ENCODE measurements at places on chromosomes 5 and 9.

DNA sequence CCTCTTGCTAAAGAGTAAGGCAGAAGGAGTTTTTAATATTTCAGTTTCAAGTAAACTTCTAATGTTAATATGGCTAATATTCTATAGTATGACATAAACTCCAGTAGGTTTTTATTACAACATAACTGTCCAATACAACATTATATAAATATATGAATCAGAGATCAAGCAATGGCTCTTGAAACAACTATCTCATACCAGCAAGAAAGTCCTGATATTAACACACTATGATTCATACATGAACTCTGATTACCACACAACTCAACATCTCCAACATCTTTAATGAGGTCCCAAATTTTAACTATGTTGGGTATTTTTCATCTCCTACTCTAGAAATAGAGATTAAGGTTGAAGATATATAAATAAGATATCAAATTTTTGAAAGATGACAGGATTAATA lies 878.3 kb downstream of the TLE1 start:
- DNase-seq: no peak

DNA sequence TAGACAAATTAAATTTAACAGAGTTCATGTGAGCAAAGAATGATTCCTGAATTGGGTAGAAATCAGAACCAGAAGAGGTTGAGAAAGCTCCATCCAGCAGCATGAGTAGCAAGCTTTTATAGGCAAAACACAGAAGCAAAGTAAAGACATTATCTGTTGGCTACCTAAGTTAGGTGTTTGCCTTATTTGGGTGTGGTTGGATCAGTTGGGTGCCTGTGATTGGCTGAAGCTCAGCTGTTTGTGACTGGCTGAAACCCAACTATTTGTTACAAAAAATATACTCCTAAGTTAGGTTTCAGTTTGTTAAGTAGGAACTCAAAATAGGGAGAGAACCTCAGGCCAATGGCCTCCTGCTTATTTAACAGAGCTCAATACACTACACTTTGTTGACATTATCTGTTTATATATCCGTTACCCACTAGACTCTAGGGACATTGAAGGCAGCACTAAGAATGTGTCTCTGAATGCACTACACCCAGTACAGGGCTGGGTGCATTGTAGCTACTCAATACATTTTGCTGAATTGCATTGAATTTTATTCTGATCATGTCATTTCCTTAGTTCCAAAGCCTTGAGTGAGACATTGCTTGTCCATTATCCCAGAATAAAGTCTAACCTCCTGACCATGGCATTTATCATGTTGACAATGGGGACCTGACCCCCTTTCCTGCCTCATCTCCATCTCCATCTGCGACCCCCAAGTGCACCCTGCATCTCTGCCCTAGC lies 98.7 kb downstream of the CCDC192 start:
- DNase-seq: no peak

- DNase-seq: no peak
Observed at GRCh38 chr5:138770977-138771376, 17.8 kb downstream of the CTNNA1 start.

GRCh38 chr9:123316053-123316718 lies 39.8 kb upstream of the CRB2 start:
- DNase-seq: no peak

DNA sequence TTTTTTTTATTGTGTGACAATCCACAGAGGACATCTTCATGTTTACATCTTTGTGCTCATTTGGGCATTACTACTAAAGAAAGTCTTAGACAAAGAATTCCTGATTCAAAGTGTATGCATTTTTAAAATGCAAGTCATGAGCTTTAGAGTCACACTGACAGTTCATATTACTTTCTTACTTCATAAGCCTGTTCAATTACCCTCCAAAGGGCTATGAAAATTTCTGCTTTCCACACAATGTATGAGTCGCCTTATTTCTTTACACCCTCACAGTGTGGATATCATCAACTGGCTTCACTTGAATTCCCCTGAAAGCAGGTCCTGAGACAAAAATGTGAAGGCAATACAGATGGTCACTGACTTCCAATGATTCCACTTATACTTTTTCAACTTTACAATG lies 280.4 kb upstream of the PTGER4 start:
- no peak for DNase-seq

DNA sequence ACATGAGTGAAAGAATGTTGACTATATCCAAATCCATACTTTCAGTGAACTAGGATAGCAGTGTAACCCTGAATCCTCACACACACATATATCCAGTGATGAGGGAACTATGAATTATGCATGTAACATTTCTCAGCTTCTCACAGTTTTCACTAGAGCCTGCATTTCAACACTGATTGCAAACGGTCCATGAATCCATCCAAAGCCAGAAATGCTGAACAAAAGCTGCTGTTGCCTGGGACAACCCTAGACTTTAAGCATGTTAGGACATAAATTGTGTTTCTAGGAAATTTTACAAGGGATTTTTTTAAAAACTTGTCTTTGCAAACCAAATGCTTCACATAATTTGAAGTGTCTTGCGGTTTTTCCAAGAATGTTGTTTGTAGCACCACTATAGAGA lies 2010.0 kb upstream of the WWC1 start:
- no peak for DNase-seq

DNA sequence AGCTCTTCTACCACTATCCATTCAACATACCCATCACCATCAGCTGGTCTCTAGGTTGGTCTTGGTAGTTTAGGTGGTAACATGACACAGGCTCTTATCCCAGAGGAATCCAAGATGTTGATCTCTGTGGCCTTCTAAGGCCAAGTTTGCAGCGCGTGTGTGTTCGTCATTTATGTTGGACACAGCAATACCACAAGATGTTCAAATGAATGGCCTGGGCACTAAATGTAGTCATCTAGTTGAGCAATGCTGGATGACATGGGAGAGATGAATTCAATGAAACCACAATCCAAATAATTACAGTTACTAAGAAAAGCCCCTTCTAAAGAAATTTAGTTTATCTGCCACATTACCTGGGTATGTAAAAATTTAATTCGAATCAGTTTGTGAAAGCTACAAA lies 292.4 kb downstream of the MRPS30 start:
- no peak for DNase-seq

GRCh38 chr9:85040146-85040545 lies 370.6 kb downstream of the NTRK2 start:
- DNase-seq: no peak

DNA sequence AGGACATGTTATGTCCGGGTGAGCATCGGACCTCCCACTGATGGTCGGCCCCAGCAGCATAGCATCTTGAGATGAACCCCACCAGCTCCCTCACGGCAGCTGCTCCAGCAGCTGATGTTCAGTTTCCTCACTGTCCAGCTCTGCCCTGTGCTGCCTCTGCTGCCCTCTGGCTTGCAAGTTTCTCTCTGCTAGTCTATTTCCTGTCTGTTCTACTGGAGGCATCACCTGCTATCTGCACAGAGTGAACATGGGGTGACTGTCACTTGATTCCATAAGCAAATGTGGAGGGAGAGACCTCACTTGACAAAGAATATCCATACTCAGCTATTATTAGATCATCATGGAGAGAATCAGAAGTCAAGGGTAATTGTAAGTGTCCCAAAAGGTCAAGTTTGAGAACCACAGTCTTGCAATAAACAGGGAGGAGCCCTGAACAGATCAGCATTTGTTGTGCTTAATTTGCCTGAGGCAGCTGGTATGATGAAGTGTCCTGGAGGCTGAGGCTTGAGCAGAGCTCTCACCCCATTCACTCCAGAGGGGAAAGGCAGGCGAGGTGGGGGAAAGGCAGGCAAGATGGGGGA lies 702.8 kb downstream of the SEMA5A start:
- no peak for DNase-seq

DNA sequence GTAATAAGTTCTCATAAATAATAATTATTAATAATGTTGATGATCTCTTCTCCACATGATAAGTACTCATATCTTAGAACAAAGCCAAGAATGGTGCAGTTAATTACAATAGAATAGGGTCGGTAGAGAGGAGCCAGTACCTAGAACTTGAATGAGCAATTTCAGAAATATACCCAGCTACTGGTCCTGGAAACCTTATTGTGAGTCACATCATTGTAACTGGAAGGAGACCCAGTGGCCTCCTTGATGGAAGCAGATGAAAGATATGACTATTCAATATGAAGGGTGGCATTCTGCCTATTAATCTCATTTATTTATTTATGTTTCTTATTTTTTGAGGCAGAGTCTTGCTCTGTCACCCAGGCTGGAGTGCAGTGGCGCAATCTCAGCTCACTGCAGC lies 37.7 kb upstream of the SHOC1 start:
- DNase-seq: no peak

- no peak for DNase-seq
Observed at GRCh38 chr9:19999491-20000057, 210.7 kb upstream of the SLC24A2 start.

DNA sequence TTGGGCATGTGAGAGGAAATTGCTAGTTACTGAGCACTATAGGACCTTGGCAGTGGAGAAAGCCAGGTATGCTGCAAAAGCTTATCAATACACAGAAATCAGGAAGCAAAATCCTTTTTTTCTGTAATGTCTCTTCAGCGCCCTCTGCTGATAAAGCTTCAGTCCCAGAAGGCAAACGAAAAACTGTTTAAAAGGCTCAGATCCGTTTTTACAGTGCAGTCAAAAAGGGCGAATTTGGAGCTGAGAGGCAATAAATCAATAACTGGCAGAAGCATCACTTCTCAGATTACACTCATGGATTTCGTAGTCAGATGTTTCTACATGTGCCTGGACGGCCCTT lies 1.1 kb upstream of the MAN2A1 start:
- DNase-seq: no peak

DNA sequence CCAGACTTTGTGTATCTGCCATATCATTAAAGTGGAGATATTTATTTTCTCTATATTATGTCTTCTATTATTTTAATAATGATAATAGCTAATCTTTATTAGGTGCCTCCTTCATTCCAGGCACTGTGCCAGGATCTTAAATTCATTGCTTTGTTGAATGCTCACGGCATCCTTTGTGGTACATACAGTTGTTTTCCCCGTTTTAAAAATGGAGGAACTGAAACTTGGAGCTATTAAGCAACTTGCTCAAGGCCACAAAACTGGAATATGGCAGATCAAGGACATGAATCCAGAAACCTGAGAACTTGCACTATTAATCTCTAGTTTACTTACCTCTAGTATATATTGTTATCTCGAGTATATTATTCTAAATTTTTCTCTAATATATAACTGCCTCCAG lies 41.5 kb upstream of the PPP3R2 start:
- no peak for DNase-seq

- no peak for DNase-seq
Observed at GRCh38 chr5:73135021-73135420, 14.6 kb downstream of the TMEM171 start.

DNA sequence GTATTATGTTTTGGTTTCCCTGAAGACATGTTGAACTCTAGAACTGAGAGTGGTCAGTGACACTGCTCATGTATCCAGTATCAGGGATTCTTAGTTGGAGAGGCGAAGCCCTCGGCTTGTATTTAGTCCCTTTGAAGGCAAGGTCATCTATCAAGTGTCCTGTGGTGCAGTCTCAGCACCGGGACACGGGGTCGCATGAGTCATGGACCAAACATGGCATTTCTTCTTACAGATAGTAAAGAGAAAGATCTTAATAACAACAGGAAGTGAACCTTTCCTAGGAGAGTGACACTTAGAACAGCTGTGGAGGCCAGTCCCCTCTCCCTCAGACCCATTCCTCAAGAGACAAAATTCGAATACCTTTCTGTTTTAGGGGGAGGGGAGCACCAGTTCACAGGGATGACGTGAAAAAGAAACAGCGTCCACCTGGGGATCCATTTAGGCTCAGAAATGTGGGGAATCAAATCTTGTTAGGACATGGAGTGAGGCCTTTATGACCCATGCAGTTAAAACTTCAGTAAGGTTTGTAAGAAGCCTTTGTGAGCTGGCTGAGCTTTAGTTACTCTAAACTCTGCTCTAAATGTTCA lies 86.5 kb downstream of the ADGRV1 start:
- no peak for DNase-seq

GRCh38 chr5:157828105-157828943 lies 30.6 kb downstream of the CLINT1 start:
- DNase-seq: peak; percentile 29

DNA sequence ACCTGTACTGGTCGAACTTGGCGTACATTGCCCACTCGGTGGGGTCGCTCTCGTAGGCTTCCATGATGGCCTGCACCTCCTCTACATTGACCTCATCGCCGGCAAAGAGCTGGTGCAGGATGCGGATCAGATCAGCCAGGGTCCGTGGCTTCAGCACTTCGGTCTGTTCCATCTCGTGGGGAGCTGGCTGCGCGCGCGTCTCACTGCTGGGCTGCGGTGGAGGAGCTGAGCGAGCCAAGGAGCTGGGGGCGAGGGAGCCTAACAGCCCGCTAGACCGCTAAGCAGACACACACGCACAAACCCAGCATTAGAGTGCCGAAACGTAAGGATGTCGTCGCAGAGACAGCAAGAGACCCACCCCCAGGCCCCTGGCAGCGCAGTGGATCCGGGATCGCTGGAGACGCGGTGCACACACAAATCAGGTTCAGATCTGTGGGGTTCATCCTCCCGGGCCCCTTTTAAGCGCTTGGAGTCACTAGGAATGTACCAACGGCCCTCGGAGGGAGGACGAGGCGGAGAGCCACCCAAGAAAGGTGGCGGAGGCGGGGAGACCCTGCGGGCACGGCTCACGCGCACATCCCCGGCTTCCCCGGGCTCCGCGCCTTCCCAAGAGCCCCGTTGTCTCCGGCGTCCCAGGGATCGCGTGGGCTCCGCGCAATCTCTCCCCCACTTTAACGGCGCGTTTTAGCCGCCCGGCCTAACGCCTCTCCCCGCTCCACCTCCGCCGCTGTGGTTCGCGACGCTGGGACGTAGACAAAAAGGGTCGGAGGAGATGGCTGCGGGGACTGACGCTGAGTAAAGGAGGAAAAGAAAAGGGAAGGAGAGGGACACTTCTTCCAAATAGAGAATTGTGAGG lies at the start of gene CDO1:
Gene CDO1 (minus strand): TSS at position 434 of the 856 bp plus-strand sequence. CDS start 262 bp downstream, at position 172.
- DNase-seq: peak; percentile 91

DNA sequence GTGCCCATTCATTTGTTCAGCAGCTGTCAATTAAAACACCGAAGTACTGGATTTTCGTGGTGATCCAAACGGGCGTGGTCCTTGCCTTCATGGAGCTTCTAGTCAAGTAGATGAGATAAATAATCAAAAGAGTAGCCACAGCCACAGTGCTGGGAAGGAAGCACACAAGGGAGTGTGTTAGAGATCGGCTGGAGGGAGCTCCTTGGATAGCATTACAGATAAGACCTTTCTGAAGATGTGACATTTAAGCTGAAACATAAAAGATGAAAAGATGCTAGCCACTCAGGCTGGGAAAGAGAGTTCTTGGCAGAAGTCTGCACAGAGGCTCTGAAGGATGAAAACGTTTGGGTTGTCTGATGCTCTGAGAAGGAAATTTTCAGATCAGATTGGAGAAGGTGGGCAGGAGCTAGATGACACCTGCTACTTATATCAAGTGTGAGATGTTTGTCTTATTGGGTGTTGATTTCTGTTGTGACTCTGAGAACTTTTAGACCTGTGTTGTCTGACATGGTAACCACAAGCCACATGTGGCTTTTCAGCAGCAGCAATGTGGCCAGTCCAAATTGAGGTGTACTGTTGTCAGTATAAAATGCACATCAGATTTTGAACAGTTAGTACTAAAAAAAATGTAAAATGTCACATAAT lies 123.9 kb downstream of the TLE4 start:
- no peak for DNase-seq

GRCh38 chr5:17723876-17724275 lies 89.6 kb downstream of the TAF11L14 start:
- DNase-seq: no peak

GRCh38 chr5:76016258-76016657 lies 66.9 kb upstream of the SV2C start:
- DNase-seq: no peak

- DNase-seq: no peak
Observed at GRCh38 chr9:68973619-68974018, 40.3 kb downstream of the PRKACG start.

- DNase-seq: no peak
Observed at GRCh38 chr5:93601802-93602155, 18.8 kb downstream of the NR2F1 start.

All from right hindlimb (tissue), 1 donor.